ENCODE measurements at places on chromosomes 7 and 10.

GRCh38 chr10:12201543-12201942 lies 5.6 kb downstream of the CDC123 start:
- DNase-seq, result no peak

DNA sequence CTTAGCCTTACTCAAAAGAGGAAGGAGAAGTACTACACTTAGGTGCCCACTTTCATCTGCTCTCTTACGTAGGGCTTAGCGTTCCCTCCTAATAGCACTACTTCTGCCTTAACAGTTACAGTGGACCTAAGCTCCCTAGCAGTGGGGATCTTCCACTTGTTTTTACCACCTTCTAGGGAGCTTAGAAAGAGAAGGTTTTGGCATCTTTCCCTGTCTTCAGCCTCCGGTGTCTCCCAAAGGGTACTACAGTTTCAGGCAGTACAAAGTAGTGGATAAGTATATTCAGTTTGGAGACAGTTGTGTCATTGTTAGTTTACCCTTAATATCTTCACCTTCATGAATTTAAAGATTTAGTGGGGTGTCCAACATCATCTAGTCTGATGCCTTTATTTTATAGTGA lies 14.6 kb downstream of the CHRM2 start:
- no peak for DNase-seq

DNA sequence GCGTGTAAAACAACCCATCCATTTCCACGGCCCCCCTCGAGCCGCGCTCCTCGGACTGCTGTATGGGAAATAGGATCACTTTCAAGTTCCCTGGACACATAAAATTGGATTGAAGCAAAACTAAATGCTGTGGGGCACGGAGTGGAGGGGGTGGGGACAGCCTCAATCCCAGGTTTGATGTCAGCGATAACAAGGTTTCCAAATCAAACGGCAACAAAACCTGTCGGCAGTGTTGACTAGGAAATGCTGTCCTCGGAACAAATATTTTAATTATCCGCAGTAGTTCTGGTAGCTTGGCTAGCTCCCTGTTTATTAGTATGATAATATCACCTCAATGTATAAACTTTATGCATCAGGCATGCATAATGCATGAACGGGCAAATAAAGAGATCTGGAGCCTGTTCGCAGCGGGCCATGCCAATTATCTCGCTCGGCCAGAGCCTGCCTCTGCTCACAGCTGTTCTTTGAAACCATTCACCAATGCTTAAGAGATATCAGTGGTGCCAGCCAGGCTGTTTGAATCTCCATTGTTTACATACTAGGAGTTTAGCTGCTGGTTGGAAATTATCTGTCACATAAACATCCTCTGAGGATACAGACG lies 161.1 kb downstream of the PAXIP1 start:
- peak; percentile 28 for DNase-seq

- DNase-seq, result no peak
Measured at GRCh38 chr7:150963707-150964559, 14.2 kb downstream of the KCNH2 start.

DNA sequence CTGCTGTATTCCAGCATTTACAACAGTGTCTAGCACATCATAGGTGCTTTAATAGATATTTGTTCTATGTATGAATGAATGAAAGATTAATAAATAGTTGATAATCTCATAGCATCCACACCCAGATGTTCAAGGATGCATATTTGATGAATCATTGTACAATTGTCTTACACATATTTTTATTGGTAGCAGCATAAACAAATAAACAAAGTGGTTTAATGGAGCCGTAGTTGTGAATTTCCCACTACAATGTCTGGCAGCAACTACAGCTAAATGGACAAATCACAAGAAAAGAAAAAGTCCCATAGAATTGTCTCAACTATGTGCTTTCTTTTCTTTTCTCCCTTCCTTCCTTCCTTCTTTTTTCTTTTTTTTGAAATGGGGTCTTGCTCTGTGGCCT lies 150.8 kb downstream of the NRP1 start:
- no peak for DNase-seq

DNA sequence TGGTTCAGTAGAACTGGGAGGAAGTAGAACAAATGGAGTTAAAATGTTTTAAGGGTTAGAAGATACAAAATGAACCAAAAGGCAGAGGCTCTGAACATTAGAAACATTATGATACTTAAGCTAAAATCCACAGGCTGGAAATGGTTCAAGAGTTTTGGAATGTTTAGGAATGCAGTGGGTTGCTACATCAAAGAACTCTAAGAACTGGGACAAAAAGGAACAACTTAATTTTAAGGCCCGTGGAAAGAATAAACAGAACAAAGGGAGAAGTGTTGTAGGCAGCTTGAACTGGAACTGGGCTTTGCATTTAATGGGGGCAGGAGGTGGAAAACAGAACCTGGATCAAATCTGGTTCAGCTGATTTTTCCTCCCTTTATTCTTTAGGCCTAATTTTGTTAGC lies 3.5 kb upstream of the C7orf25 start:
- DNase-seq, result no peak

DNA sequence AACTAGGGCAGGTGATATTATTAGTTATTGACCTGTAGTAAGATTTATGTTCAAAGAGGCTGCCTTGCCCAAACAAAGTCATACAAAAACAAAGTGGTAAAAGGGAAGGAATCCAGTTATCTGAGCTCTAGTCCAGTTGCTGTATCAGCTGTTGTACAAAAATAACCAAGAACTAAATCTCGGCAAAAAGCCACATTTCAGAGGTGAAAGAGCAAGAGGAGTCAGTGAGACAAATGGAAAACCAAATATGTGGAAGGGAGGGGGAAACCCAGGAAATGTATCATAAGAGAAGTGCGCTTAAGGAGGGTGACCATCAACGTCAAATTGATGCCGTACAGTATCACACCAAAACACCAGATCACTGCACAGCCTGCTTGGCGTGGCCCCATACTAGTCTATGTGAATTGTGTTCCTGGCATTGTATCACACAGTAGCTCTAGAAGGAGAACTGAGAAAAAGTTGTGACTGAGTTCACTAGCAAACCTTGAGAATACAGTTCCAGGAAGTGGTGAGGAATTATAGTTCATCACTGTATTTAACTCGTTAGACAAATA lies 6.4 kb downstream of the AGBL3 start:
- no peak for DNase-seq

DNA sequence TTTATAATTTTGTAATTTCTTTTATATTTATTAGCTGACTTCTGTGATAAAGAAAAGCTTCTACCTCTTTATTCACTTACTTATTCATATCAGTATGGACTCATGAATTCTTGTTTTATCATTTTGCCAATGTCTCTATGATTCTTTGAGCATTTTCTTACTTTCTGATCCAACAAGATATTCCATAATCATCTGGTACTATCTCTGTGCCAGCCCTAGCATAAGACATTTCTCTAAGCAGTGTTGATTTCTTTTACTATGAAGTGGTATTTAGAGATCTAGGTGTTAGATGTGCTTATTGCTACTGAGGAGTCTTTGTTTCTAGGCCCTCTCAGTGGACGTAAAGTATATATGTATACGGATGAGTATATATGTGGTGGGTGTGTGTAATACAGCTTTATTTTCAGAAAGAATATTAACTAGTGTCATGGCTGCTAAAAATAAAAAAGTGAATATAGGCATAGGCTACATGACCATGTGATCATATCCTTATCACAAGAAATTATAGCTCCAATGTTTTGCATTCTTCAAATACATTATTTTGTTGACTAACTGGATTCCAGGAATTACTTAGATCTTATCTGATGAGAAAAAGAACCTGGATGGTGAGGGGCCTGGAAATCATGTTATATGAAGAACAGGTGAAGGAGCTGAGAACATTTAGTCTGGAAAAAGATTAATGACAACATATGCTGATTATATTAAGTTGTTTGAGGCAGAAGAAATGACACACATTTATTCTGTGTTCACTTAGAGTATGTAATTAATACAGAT lies 13.1 kb downstream of the PHTF2 start:
- DNase-seq, result no peak

DNA sequence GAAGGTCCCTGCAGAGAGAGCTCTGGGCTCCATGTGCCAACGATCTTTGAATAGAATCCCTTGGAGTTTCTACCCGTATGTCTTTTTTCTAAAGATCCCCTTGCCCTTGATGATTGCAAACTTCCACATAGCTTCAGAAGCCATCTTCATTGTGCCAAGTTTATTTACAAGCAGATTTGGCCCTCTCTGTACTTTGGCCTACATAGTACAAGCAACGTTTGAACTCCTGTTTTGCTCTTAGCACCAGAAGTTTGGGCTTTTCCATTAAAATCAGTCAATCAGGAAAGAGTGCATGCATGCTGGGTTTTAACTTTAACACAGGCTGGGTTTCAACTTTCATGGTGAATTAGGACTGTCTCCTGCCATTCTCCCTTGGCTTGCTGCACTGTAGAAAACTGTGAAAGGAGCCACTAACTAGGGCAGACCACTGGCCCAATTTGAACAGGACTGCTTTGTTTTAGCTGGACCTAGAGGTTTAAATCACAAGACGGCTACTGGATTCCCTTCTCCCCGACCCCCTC lies 557.6 kb upstream of the GALNT17 start:
- DNase-seq, result no peak

- no peak for DNase-seq
Measured at GRCh38 chr10:59258890-59259289, 82.4 kb downstream of the PHYHIPL start.

- no peak for DNase-seq
Measured at GRCh38 chr10:75034131-75034512, 77.3 kb upstream of the SAMD8 start.

- no peak for DNase-seq
Measured at GRCh38 chr10:128268015-128268722, 141.9 kb upstream of the MKI67 start.

DNA sequence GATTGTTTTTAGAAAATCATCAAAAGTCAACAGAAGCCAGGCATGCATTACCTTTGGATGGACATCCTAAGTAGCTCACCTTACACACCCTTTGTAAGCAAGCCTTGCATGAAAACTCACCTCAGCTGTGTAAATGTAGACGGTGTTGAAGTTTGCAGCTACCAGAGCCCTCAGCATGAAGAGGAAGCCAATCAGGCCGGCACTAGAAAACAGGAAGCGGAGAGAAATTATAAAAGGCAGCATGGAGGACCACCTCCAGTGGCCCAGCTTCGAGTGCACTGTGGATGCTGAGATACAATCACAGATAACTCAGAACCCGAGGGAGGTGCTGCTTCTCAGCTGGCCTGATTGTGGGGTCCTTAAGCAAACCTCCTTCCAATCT lies 75.3 kb downstream of the SVOPL start:
- peak; percentile 84 for DNase-seq

GRCh38 chr10:49187044-49187484 lies 1.1 kb downstream of the TMEM273 start:
- no peak for DNase-seq

DNA sequence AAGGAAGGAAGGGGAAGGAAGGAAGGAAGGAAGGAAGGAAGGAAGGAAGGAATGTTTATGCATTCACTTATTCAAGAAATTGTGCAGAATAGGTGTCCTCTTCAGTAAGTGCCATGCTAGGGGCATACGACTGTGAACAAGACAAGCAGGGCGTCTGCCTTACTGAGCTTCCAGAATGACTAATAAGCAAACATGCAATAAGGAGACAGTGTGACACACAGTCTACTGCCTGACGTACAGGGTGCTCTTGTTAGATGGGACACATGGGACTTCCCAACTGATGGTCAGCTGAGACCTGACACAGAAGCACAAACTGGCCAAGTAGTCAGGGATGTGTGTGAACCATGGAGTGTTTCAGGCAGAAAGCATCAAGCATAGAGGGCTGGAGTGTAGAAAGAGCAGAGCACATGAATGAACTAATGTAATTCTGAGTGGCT lies 18.2 kb downstream of the DNAJC12 start:
- no peak for DNase-seq

DNA sequence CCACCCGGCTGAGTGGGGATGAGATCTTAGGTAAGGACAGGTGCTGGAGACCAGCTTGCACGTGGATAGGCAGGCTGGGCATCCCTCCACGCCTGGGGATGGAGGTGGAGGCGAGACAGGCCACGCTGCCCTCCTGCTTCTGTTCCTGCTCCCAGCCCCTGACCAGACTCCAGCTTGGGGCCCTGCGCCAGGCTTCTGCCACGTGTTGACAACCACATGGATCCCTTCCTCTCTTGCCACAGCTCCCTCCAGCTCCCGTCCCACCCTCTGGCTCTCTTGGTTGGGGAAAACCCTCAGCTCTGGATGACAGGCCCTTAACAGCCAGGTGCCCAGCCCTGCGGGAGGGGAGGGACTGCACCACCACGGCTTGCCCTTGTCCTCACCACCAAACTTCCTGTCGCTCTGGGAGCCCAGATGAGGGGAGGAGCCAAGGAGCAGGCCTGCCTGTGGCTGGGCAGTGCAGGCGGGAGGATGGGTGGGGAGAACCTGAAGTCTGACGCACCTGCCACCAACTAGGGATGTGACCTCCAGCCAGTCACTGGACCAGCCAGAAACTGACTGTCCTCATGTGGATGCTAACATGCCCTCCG lies 36.0 kb downstream of the KCNH2 start:
- DNase-seq, result peak; percentile 80

DNA sequence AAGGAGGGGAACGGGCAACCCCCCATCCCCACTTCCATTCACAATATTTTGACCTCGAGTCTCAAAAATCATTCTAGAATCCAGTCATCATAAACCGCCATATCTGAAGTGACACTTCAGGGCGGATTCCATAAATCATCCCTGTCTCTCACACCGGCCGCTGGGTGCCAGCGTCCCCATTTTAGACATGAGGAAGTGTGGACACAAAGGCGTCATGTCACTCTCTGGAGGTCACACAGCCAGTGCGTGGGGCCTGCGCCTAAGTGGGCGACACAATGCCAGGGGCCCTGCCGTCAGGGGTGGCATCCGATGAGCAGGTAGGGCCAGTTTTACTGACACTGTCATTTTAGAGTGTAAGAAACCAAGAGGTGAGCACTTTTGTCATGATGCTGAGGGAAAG lies 19.5 kb downstream of the KCNH2 start:
- DNase-seq, result no peak

- DNase-seq, result no peak
Measured at GRCh38 chr10:112184379-112184778, 814 bp upstream of the GPAM start.

DNA sequence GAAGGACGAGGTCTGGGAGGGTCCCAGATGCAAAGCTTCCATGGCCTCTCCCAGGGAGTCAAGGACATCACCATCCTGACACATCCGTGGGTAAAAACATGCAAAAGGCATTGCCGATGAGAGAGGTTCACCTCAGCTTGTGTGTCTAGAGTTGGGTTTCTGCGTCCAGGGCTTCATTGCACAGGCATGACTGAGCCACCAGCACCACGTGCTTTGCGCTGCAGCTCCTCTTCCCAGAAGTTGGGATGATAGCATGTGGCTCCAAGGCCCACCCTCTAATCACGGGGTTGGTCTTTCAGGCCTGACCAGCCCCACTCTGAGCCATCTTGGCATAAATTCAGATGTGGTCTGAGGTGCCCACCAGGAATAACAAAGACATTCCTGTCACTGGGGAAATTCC lies 7.1 kb upstream of the RASGEF1A start:
- no peak for DNase-seq

- DNase-seq, result no peak
Measured at GRCh38 chr10:47150581-47150980, 149.4 kb upstream of the GDF10 start.

- DNase-seq, result no peak
Measured at GRCh38 chr10:73647211-73647874, 6.1 kb upstream of the MYOZ1 start.

Data from NCI-H187 treated with DMSO at 0.1 percent for 48 hours (cell line).